Neural progenitor cell (in vitro differentiated cells): ENCODE measurements at places on chromosomes 4 and X. TPM values are rescaled to one million over a fixed set of nuclear protein-coding genes. Genes with fewer than 3 reads are reported as not detected.

GRCh38 chr4:6357476-6357875 is 87.8 kb downstream of the WFS1 start:
- no peak overlapping the region for H3K27ac ChIP-seq
- no peak for DNase-seq
- H3K4me3 ChIP-seq: no peak overlapping the region
- no peaks in the 10 kb centered on the region for H3K36me3 ChIP-seq
- peaks cover 21% of the 10 kb centered on the region for H3K27me3 ChIP-seq

DNA sequence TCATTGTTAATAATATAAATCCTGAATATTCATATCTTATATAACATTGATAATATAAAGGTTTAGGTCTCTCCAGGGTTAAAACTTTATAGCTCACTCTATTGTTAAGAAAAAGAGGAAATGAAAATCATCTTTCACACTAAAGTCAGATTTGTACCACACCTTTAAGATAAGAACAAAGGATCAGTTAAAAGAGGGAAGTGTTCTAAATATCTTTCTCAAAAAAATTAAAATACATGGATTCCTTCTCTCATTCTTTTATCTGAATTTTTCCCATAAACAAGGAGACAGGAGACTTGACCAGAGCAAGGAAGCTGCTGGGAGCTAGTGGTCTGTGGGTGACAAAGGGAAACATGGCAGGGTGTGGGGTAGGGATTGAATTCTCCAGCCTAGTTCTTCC is 323.0 kb upstream of the CPXCR1 start:
- H3K27ac ChIP-seq: no peak overlapping the region
- H3K36me3 ChIP-seq: no peaks in the 10 kb centered on the region
- H3K27me3 ChIP-seq: no peaks in the 10 kb centered on the region
- DNase-seq: no peak
- no peak overlapping the region for H3K4me3 ChIP-seq
- H3K4me1 ChIP-seq: no peaks in the 10 kb centered on the region

Gene ANK2
- 79.8 and 121 TPM in 2 replicates for total RNA-seq

DNA sequence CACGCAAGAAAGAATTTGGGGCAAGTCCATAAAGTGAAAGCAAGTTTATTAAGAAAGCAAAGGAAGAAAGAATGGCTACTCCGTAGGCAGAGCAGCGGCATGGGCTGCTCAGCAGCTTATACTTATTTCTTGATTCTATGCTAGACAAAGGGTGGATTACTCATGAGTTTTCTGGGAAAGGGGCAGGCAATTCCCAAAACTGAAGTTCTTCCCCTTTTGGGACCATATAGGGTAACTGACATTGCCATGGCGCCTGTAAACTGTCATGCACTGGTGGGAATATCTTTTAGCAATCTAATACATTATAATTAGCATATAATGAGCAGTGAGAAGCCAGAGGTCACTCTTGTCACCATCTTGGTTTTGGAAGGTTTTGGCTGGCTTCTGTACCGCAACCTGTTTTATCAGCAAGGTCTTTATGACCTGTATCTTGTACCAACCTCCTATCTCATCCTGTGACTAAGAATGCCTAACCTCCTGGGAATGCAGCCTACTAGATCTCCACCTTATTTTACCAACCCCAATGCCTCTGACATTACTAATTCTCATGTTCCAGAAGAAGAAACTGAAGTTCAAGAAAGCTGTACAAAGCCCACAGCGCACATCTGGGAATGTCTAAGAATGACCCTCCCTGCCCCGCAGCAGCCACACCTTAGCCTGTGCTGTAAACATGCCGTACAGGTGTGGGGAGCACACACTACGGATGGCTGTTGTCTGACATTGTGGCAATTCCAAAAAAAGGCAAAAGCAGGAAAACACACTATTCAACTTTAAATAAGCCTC is 18.6 kb downstream of the RXFP1 start:
- no peaks in the 10 kb centered on the region for H3K27me3 ChIP-seq
- H3K36me3 ChIP-seq: no peaks in the 10 kb centered on the region
- no peak overlapping the region for H3K4me3 ChIP-seq

Gene ARHGAP36
- 0.22 TPM in 1 of 2 replicates, not detected in the other for total RNA-seq

DNA sequence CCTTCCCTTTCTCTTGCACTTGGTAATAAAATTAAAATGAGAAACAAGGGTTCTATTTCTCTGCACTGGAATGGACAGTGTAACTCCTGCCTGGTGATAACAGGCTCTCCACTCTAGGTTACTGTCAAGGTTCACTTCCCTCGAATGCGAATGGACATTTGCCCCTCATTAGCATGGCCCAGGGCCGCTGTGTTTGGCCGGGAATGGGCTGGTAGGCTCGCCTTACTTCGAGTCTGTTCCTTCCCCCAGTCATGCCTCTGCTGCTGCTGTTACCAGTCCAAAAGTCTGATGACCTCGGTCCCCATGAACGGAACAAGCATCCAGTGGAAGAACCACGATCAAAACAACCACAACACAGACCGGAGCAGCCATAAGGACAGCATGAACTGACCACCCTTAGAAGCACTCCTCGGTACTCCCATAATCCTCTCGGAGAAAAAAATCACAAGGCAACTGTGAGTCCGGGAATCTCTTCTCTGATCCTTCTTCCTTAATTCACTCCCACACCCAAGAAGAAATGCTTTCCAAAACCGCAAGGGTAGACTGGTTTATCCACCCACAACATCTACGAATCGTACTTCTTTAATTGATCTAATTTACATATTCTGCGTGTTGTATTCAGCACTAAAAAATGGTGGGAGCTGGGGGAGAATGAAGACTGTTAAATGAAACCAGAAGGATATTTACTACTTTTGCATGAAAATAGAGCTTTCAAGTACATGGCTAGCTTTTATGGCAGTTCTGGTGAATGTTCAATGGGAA is 61.5 kb downstream of the EDNRA start:
- no peak for DNase-seq
- H3K4me1 ChIP-seq: no peaks in the 10 kb centered on the region
- no peaks in the 10 kb centered on the region for H3K36me3 ChIP-seq
- no peak overlapping the region for H3K27ac ChIP-seq

- no peak for DNase-seq
- no peaks in the 10 kb centered on the region for H3K27me3 ChIP-seq
- H3K27ac ChIP-seq: no peak overlapping the region
- no peaks in the 10 kb centered on the region for H3K36me3 ChIP-seq
These were observed 75.4 kb downstream of the SH3KBP1 start for GRCh38 chrX:19811807-19812604.
